ENCODE measurements at places on chromosomes 1 and 21.

DNA sequence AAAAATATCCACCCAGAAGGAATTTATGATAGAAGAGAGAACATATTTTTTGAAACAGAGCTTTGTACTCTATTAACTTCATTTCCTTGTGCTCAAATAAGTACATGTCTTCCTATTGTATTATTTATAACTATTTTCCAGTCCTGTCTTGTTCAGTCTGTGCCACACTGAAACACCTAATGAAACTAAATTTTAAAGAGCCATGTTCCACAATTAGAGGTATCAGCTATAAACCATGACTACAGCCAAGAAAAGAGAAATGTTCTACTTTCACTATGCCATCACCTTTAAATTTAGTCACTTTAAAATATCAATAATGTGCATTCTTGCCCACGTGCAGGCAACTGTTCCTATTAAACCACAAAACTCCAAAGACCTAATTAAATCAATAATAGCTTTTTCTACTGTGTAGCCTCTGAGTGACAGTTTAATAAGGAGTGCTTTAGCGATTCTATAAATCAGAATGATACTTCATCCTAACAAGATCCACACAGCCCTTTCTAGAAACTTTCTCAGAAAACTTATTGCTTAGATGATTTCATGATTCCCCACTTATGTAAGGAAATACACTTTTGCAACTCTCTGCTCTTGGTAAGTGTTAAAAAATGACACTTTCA is 404.9 kb upstream of the CHRM3 start:
- DNase-seq: no peak

DNA sequence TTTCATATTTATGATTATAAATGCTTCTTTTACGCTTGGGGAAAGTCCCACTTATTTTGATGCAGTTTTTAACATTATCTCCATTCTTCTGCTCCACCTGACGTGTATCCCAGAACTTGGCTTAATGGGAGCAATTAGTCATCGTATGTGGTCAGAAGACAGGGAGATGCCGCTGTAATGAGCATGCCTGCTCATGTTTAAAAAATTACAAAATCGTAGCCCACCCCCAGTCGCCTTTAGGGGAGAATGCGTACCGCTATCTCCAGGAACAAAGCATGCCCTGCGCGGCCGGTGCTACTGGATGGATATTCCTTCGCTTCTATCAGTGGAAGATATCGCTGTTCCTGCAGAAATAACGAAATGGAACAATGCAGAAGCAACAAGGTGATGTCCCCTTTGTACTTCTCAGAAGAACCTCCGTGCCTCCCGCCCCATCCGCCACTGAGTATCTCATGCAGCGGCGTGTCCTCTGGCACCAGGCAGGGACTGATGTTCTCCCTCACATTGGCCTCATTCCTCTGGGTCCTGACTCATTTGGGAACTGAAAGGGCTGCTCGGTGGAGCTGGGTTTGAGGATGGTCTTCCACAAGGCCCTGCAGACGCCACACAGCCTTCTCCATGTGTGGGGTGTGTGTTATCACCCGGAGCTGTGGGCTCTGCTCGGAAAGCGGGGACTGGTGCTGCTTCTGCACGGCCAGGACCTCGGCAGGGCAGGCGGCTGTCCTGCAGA is 116.3 kb upstream of the COL6A1 start:
- DNase-seq: no peak

DNA sequence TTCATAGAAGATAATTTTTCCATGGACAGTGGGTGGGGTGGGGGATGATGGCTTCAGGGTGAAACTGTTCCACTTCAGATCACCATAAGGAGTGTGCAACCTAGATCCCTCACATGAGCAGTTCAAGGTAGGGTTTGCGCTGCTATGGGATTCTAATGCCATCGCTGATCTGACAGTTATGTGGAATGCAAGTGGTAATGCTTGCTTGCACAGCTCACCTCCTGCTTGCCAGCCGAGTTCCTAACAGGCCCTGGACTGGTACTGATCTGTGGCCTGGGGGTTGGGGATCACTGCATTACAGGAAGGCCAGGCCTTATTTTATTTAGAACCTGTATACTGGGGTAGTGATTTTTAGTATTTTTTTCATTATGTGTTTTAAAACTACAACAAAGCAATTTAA is 22.0 kb downstream of the MAN1A2 start:
- no peak for DNase-seq

DNA sequence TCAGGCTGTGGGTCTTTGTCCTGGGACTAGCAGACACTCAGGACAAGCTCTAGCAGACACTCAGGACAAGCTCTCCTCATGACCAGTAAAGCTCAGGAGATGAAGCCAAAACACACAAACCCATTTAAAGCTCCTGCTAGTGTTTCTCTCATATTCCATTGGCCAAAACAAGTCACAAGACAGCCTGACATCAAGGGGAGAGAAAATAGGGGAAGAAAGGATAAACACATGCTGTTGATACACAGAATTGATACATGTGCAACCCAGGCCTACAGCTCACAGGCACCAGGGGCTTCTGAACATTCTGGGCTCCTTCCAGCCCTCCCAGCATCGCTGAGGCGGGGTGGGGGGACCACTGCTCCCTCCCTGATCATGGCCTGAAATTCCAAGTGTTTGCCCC is 35.3 kb downstream of the ATF3 start:
- no peak for DNase-seq

- DNase-seq: no peak
Measured at GRCh38 chr1:113282893-113283285, 107.4 kb upstream of the MAGI3 start.

DNA sequence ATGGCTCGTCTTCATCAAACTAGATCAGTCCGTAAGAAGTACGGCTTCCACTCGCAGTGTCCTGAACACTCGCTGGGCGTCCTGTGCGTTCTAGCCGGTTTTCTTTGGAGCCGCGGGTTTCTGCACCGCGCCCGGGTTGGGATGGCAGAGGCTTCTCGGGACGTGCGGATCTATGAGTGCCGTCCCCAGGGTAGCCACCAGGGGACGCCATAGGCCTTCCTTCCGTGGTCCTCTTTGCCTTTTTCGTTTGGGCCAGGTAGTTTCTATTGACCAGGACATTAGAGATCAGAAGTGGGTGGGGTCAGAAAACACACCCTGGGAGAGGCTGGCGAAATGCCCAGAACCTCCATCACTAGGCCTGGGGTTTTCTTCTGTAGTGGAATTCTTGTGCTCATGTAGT is 273.8 kb downstream of the FAM72C start:
- no peak for DNase-seq

- no peak for DNase-seq
Measured at GRCh38 chr1:217315346-217315745, 315.5 kb downstream of the GPATCH2 start.

GRCh38 chr1:86000601-86001000 is 156.0 kb downstream of the COL24A1 start:
- no peak for DNase-seq

GRCh38 chr1:71561206-71561605 is 480.4 kb upstream of the ZRANB2 start:
- DNase-seq: no peak

DNA sequence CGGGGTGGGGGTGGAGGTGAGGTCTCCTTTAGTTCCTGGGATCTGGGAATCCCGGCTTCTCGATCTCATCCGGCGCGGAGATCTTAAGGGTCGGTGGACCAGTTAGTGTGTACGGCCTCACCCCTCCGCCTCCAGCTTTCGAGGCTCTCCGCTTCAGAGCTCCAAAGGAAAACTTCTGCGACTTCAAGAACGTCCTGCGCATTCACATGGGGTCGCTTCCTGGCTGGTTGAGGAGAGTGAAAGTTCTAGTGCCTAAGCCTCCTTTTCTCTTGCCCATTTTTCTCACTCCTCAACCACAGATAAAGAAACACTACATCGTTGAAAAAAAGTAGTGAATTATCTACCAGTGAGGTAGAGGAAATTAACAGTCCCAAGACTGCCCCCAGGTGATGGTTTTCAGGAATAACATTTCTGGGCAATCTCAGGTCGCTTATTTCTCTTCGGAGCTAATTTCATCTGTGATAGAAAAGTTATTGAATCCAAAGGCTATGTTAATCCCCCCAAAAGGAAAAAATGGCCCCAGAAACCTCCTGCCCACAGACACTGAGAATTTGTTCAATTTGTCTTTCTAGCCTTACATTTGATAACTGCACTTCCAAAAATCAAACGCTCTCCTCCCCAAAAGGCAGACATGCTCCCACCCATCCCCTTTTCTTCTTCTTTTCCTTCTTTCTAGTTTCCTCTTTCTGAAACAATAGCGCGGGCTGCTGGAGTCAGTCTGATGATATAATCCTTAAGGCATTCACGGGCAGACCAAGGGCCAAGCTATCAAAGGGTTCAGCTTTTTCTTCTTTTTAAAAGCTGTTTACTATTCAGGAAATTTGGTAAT is 20.6 kb upstream of the TBX15 start:
- DNase-seq: no peak

GRCh38 chr1:93800856-93801255 is 78.2 kb downstream of the DNTTIP2 start:
- no peak for DNase-seq

DNA sequence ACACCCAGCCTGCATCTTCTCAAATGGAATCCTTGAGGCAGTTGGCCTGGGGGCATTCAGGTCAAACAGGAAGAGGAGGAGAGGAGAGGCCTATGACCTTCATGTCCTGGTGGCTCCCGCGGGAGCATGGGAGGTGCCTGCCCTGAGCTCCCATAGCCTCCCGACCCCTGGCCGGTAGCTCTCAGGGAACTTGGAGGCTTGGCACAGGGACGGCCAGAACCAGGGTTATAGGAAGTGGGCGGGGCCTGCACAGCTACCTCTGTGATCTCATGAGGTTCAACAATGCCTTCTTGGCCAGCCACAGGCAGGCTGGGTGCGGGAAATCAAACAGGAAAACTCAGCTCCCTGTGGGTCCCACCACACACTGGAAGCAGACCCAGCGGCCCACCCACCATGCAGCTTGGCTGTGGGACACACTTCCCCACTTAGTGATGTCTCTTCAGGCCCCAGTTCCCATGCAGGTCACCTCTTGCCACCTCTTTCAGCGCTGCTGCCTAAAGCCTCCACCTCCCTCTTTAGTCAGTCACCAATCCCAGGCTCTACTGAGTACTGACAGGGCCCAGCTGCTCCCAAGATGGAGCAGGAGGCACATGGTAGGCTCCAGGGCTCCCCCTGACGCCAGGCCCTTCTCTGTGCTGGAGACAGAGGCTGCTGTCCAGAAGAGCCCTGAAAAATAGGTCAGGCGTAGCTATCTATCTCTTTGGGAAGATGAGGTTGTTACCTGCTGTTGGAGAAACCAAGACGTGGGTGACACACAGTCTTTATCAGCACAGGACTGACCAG is at the start of gene SLFNL1:
Gene SLFNL1 (minus strand): TSS at position 200 of the 783 bp plus-strand sequence. CDS start 1,065 bp downstream, outside the sequence.
- no peak for DNase-seq
